ENCODE measurements at places on chromosomes 3 and 15. TPM values are rescaled to one million over a fixed set of nuclear protein-coding genes. Genes with fewer than 3 reads are reported as not detected.

- no peak for DNase-seq
Measured at GRCh38 chr3:21734746-21735145, 16.3 kb downstream of the ZNF385D start.

- no peak for DNase-seq
Measured at GRCh38 chr15:70533931-70534742, 229.2 kb downstream of the UACA start.

DNA sequence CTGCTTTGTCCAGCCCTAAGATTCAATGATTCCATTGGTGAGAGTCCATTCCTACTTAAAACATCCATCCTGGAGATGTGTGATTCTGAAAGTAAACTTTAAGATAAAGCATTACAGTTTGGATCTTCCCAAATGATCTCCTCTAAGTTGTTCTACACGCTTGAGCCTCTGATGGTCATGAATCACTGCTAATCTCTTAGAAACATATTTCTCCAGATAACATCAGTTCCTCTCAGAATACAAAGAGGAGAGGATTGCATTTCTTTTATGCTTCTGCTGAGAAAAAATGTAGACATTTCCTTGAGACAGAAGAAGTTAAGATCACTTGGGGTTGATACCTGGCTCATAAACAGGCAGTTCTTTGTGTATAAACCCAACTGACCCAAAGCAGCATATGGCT, 281.2 kb upstream of the DPH6 start:
- no peak for DNase-seq

- peak; percentile 11 for DNase-seq
Measured at GRCh38 chr15:25693321-25694238, 169.5 kb downstream of the ATP10A start.

- no peak for DNase-seq
Measured at GRCh38 chr15:63495343-63495742, 9.1 kb upstream of the USP3 start.

DNA sequence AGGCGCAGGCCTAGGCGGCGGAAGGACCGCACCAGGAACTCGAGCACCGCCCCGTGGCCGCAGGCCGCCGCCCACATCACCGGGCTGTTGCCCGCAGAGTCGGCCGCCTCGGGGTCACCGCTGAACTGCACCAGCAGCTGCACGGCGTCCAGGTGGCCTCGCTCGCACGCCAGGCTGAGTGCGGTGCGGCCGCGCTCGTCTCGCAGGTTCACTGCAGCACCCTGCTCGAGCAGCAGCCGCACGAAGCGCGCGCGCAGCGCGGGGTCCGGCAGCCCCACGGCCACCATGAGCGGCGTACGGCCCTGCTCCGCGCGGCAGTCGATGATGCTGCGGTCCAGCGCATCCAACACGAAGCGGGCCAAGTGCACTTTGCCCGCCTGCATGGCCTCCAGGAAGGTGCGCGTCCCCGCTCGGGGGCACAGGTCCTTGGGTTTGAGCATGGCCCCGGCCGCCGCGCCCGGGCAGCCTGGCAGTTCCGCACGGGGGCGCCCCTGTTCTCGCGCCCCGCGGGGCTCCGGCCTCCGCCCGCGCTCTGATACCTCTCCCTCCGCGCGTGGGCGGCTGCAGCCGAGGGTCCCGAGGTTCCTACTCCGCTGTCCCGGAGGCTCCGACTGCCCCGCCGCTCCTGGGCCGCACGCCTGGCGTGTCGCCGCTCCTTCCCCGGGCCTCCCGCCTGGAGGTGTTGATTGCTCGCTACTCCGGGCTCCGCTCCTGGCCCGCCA, 556 bp downstream of the ANKRD63 start:
- peak; percentile 61 for DNase-seq

COL6A6 gene
- total RNA-seq, result not detected

ATP13A4 gene
- total RNA-seq, result 3.5 TPM

RLBP1 gene
- total RNA-seq, result not detected

LRRC34 gene
- total RNA-seq, result 0.56 TPM

DAZL gene
- not detected for total RNA-seq

All from T-cell (primary cell).